ENCODE measurements at places on chromosomes 3 and 15.

DNA sequence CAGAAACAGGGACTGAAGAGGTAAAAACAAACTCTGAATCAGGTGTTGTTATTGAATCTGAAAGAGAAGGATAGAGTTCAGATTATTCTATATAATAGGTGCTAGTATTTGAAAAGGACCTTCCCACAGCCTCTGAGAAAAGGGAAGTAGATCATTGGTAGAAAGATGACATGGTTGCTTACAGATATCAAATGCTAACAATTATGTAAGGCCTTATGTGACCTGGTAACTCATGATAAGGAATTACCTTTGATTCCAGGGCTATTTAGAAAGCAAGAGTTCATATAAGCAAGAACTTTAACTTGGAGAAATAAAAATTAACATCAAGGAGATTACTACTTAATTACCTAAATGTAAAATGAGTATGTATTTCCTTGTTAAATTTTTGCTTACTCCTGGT is 7.6 kb downstream of the SLC27A2 start:
- DNase-seq, result no peak

DNA sequence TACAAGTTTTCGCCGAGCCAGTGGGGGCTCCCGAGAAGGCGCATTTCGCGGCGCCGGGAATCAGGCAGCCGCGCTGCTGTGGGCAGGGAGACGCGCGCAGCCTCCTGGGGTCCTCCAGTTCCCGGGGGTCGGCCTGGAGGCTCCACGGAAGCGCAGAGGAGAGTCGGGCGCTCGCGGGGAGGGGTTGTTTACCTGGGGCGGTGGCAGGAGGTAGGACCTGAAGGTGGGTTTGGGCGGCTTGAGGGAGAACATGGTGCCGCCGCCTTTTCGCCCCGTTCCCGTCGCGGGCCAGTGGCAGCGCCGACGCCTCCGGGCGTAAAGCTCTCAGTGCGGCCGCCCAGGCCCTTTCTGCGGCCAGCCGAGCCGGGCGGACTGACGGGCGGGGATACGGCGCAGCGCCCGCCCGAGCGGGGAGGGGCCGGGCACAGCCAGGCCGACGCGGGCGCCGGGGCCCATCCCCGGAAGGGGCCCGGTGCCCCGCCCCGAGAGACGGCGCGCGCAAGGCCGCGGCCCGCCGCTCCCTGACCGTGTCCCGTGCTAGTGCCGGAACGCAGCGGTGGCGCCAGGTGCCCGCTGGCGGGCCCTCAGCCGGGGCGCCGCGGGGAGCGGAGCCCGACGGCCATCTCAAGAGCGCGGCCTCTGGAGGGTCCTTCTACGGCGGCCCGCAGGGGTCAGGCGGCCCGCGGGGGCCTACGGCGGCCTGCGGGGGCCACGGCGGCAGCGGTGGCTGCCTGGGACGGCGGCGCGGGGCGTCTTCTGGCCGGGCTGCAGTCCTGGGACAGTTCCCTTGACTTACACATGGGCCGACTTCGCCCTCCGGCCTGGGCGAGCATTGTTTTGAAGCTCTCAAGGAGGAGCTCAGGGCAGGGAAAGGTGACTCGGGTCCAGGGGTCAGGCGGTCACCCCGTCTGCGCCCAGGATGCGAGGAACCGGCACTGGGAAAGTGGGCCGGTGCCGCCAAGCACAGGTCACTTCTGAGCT is at the start of gene MTMR10:
MTMR10 (minus strand) TSS at position 374 of the 981 bp plus-strand sequence; CDS start at position 252, 122 bp downstream.
- peak; percentile 57 for DNase-seq

GRCh38 chr3:141414800-141415462 is 46.6 kb downstream of the ZBTB38 start:
- DNase-seq, result no peak

- DNase-seq, result no peak
Measured at GRCh38 chr3:14265246-14265962, 86.8 kb downstream of the LSM3 start.

GRCh38 chr3:140219923-140220452 is 285.0 kb downstream of the CLSTN2 start:
- no peak for DNase-seq

- no peak for DNase-seq
Measured at GRCh38 chr15:23869396-23869795, 182.3 kb upstream of the NDN start.

DNA sequence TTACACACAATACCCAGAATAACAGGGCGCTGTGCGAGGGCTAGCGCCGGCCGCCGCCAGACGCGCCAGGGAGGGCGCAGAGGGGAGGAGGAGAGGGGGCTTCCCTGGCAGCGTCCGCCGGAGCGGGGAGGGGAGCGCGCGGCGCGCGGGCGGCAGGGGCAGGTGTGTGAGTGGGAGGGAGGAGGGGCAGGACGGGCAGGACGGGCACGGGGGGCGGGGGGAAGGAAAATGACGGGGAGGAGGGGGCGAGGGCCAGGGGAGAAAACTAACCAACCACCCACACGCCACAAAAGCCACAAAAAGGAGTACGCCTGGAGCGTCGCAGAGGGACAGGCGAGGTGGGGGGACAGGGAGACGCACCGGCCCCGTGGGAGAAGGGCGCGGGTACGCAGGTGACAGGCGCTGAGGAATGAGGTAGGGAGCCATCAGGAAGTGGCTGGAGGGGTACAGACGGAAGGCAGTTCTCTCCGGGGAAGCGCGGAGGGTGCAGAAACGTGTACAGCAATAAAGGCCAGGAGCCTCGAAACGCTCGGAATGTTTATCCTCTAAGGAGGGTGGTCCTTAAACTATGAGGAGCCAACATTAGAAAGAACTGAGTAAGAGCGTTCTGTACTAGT is 610 bp upstream of the SATB1 start:
- DNase-seq, result peak; percentile 15

DNA sequence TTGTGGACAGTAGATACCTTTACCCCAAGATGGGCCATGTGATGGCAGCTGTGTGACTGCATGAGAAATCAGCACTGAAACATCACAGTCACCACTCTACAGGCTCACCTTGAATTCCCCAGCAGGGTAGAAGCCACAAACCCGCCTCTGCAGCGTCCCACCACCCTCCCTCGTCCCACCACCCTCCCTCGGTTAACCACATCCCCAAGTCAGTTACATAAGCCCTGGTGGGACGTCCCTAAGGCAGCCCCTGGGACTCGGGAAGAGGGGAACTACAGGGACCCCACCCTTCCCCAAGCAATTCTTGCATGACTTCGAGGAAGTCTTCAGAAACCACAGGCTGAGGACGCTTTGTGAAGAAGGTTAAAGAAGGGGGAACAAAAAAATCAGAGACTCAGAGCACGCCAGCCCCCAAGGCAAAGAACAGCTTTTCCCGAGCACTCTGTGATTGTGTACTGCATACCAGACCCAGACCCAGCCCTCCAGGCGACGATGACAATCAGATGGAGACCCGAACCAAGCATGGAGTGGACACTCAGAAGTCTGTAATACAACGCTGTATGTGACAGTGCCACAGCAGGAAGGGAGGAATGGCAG is 60.5 kb downstream of the SH3BP5 start:
- no peak for DNase-seq

- DNase-seq, result no peak
Measured at GRCh38 chr15:49031804-49032203, 14.4 kb downstream of the SECISBP2L start.

- no peak for DNase-seq
Measured at GRCh38 chr15:88023914-88024313, 232.6 kb downstream of the NTRK3 start.

- DNase-seq, result peak; percentile 23
Measured at GRCh38 chr3:77320514-77320913, 280.6 kb downstream of the ROBO2 start.

GRCh38 chr3:26191556-26191955 is 401.7 kb downstream of the OXSM start:
- no peak for DNase-seq

DNA sequence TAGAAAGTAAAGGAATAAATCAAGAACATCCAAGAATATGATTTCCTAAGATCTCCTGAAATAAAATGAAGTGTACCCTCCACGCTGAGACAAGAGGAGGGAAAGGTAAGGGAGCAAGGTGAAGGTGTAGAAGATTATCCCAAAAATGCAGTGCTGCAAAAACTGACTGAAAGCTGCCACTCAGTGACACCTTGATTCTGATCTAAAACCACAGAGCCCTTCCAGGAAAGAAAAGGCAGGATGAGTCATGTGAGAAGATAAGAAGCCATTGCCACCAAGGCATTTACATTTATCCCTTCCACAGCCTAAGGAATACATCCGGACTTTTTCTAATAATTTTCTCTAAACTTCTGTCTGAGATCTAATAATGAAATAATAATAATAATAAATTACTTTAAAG is 49.9 kb downstream of the IGSF11 start:
- no peak for DNase-seq

- DNase-seq, result no peak
Measured at GRCh38 chr3:52461874-52462273, 6.5 kb downstream of the NISCH start.

DNA sequence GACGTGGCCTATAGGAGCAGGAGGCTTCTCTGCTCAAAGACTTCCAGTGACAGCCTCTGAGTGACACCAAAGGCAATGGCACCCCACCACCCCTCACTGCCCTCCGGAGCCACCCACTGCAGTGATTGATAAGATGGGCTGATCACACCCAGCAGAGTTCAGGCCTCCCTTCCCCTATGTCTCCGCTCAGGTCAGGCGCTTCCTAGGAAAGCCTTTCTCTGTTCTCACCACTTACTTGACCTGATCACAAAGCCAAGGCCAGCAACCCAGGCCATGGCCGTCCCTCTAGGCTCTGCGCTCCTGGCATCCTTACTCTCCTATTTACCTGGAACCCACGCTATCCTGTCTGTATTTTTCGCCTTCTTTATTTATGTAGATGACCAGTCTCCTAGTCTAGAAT is 282.3 kb downstream of the OCA2 start:
- DNase-seq, result no peak

DNA sequence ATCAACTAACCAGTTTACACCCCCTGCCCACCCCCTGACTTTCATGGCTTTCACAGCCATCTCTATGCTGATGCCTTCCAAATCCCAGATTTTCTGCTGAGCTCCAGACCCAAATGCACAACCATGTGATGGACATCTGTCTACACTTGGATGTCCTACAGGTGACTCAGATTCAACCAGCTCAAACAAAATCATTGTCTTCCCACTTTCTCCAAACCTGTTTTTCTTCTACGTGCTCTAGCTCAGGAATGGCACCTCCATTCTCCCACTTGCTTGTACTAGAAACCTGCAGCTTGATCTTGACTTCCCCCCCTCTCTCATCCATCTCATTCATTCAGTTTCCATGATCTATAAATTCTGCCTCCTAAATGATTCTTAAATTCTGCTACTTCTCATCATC is 34.1 kb upstream of the RARRES1 start:
- no peak for DNase-seq

- no peak for DNase-seq
Measured at GRCh38 chr15:63083541-63083940, 38.1 kb upstream of the LACTB start.

- DNase-seq, result no peak
Measured at GRCh38 chr15:36603987-36604386, 24.6 kb downstream of the CDIN1 start.

DNA sequence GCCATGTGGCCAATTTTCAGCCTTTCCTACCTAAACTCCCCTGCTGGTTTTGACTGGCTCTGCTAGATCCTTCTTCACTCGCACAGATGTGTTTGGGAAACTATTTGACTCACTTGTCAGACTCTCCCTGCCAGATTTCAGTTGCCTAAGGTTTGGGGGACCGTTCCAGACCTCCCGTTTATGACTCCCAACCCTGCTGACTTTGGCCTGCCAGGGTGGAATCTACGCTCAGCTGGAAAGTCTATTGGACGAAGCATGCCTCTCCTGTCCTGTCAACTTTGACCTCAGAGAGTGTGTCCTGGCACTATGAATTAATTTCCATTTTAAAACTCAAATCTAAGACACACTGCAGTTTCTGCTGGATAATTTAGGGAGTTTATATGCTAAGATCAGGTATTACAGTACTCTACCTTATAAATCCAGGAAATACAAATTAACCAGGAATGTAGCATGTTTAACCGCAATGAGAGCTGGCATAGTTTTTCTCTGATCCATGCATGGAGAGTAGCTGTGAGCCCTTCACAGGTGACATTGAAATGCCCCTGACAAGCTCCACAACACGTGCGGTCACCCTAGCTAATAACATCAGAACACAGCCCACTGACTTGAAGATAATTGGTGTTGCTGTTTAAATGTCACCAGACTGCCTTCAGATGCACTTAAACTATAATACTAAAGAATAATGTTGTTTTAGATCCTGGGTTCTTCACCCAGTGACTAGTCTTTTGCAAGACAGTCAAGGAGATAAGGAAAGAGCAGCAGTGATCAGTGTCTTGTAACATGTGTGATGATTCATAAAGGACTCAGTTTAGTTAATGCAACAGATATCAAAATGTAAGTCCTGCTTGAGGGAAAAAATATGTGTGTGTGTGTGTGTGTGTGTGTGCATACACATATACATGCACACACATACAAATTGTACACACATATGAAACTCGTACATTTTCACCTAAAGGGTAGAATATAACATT is 223.0 kb upstream of the MCTP2 start:
- no peak for DNase-seq

DNA sequence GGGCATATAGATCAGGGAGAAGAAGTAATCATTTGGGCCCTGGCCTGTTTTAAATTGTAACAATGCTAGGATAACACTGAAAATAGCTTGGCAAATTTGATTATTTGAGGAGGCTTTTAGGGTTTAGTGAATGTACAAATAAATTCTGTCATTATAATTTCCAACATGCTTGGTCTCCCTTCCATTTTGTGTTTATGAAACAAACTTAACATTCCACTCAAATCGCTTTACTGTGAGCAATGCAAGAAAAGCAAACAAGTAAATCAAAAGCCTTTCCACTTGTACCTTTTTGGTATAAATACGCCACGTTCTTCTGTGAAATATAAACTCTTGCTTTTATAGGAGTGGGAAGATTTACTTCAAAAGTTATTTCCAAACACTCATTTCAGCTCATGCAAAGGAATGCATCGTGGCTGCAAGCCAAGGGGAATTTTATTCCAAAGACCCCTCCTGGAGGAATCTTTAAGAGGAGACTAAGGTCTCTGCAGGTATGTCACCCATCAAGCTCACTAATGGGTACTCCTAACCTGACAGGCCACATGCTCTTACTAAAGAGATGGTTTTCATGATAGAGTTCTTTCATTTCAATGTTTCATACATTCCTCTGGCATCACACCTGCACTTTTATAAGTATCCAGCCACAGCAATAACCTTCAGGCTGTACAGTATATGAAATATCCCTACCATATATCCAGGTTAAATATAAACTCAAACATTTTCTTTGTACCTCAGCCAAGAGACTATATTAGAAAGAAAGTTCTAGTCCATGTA is 115.2 kb downstream of the P3H2 start:
- no peak for DNase-seq

DNA sequence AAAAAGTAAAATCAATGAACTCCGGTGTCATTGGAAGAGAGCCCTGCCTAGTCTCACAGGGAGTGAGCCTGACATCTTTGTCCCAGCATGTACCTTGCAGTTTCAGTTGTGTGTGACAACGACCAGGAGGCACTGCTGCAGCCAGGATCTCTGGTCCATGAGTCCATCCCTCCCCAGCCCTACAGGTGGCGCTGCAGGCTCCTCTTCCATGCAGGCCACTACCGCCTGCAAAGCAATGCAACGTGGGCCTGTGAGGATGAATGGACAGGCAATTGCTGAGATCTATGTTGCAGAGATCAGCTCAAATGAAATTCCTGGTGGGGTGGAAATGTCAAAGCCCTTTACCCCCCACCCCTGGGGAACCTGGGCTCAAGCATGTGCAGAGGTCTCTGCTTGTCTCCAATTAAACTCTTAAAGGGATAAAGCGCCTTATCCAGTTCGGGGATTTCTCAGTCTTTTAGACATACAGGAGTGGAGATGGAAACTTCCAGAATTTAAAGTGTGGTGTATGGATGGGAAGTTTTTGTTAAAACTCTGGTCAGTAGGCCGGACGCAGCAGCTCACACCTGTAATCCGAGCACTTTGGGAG is 35.8 kb downstream of the TKT start:
- DNase-seq, result peak; percentile 74
